ENCODE measurements at places on chromosomes 1 and 21.
A peak's percentile ranks its signal among the peaks of the same experiment; 100 is the strongest.

DNA sequence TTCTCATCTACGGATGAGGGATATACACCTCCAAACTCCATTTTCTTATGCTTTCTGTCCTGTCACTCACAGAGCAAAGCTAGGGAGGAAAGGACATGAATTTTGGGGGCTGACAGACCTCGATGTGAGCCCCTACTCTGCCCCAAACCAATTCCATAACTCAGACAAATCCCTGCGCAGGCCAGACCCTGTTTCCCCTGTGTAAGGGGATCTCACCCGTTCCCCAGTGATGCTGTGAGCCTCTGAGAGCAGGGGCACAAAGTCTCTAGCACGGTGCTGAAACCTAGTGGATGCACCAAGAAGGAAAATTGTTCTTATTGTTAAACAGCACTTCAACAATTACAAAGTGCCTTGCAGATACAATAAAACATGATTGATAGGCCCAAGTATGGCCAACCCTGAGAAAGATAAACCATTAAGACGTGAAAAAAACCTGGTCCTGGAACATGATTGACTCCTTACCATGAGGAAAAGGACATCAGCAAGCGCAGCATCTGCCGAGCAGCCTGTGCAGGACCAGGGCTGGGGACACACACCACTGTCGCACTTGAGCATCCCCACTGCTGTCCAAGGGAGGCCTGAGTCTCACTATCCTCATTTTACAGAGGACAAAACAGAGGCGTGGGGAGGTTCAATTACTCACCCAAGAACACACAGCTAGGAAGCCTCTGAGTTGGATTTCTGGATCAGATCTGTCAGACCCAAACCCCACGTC is 137.8 kb downstream of the GLIS1 start:
- no peak for DNase-seq

DNA sequence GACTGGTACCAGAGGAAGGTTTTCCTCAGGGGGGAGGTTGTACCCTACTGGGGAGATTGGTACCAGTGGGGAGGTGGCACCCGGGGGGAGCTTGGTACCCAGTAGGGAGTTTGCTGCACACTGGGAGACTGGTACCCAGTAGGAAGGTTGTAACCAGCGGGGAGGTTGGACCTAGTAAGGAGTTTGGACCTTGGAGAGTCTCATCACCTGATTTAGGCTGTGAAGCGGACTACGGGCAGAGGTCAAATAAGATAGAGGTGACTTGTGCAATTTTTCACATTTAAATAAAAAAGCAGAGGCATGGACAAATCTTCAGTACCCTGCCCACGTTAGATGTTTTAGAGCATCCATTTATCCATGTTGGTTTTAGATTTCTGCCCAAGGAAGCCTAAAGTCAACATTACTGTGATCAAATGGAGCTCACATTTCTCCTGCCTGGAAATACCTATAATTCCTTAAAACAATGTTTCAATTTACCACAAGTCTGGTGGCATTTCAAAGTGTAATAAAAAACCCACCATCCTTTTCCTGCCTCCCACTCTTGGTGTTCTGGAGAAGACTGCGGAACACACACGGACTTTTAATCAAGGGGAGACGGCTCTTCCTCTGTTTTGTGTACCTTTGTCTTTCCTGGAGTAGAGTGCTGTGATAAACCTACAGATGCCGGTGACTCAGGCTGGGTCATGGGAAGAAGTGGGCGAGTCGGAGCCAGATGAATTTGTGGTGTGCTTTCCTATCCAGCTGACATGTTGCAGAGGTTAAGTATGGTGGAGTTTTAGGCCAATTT is 36.2 kb upstream of the MRPS6 start:
- no peak for DNase-seq

GRCh38 chr21:33075128-33075527 is 5.2 kb downstream of the OLIG1 start:
- DNase-seq = no peak

- peak; percentile 92 for DNase-seq
Measured at GRCh38 chr1:27436204-27437159, 44.1 kb downstream of the GPR3 start.

GRCh38 chr1:94418664-94419655 is 771 bp downstream of the ABCD3 start:
- DNase-seq = peak; percentile 16

- DNase-seq = peak; percentile 43
Measured at GRCh38 chr1:14773396-14774025, 175.0 kb downstream of the KAZN start.

DNA sequence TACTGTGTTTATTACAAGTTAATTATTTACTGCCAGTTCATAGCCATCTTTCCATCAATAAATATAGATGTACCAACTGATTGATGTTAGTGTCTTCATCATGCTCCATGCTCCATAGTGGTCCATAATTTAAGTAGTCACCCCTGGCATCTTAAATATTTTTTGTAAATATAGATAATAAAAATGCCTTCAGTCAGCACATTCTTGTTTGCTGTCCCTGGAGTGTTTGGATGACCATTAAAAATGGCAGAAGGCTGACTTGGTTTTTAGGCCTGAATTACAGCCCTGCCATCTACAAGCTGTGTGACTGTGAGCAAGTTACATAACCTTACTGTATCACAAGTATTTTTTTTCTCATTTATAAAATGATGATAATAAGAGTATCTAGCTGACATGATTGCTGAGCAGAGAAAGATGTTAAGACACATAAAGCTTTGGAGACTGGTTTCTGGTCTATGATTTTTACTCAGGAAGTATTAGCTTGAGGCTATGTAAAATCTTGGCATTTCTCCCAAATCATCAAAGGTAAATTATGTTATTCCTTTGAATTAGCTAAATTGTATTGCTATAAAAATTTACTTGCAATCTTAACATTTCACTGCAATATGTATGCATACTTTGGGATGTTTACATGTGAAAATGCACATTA is 427.2 kb downstream of the USP25 start:
- DNase-seq = no peak

DNA sequence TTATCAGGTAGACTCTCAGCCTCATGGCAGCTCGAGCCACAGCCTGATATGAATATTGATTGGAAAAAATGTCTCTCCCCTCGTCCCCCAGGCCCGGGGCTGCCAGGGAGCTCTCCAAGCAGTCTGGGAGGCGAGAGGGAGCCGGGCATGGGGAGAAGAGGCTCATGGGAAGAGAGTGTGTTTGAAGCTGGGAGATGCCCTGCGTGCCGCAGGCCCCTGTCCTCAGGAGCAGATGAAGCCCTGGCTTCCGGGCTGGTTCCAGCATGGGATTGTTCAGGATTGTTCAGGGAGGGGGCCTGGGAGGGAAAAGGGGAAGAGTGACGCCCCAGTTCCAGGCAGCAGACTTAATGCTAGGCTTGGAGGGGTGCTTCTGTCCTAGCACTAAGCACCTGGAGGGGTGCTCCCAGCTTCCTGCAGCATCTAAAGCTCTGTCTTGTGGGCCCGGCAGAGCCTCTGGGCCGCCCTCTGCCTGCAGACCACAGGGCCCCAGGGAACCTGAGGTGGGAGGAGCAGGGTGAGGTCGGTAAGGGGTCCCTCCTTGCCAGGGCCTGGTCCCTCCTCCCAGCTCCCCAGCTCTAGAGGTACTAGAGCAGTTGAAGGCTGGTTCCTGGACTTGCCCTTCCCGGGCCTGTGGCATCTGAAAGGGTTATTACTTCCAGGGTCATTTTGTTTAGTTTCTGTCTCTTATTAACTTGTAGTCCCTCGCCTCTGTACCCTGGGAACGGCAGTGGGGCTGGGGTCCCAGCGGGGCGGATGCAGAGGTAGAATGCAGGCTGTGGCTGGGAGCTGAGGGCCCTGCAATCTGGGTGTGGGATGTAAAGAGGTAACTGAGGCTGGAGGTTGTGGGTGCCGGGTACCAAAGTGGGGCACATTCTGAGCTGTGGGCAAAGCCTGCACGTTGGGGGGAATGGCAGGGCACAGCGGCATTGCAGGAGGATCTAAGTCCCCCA is 334.8 kb upstream of the VAMP3 start:
- no peak for DNase-seq

DNA sequence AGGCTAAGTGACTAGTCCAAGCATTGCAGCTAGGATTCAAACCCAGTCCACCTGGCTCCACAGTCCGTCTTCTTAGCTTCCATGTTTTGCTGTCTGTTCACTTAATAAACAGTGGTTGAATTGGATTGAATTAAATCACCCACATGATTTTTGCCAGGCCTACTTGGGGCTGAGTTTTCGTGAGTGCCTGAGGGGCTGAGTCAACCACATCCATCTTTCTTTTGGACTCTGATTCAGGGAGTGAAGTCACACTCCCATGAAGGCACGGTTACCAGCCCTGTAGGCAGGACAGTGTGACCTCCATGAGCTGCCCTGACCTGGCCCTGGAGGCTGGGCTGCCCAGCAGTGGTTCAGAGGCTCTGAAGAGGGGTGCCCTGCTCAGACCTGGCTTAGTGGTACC is 123.7 kb downstream of the ACTL8 start:
- no peak for DNase-seq

DNA sequence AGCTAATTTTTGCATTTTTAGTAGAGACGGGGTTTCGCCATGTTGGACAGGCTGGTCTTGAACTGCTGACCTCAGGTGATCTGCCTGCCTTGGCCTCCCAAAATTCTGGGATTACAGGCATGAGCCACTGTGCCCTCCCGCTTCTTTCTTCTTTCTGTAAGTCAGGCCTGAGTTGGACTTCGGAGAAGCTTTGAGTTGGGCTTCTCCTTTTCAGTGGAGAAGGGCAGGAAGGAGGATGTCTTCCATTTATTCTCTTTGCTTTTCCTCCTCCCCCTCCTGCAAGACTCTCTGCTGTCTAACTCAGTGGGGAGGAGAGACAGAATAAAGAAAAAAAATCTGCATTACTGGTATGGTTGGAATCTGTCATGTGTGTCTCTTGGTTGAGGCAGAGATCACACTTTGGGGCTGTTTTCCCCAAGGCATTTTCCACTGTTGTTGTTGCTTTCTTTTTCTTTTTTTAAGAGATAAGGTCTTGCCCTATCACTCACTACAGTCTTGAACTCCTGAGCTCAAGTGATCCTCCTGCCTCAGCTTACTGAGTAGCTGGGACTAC is 13.2 kb upstream of the DEGS1 start:
- peak; percentile 38 for DNase-seq

- peak; percentile 58 for DNase-seq
Measured at GRCh38 chr1:17624611-17625233, 85.2 kb downstream of the ARHGEF10L start.

DNA sequence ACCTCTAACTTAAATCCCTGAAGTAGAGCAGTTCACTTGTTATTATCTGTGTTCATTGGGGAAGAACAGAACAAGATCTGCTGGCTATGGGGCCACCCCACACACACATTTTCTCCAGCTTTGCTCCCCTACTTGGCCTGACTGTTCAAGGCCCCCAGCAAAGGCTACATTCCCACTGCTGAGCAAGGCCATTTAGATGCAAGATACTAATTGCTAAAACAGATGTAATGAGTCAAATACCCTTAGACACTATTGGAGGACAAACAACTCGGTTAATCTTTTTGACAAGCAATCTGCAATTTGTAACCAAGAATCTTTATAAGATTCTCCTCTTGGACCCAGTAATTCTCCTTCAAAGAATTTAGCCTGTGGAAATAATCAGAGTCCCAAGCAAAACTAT is 67.7 kb downstream of the NAV1 start:
- DNase-seq = no peak

DNA sequence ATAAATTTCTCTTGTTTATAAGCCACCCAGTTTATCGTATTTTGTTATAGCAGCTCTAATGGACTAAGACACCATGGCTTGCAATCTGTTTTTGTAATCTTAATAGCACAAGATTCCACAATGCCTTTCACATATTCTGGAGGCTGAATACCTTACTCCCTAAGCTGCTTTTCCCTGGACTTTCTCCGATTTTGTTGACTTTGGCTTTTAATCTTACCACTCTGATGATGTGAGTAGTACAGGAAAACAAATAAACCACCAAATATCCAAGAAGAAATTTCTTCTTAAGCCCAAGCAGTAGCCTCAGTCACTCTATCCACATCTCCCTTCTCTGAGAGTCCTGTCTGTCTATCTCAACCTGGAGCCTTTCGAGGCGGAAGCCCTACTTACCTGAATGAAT is 838.6 kb downstream of the LTN1 start:
- no peak for DNase-seq

DNA sequence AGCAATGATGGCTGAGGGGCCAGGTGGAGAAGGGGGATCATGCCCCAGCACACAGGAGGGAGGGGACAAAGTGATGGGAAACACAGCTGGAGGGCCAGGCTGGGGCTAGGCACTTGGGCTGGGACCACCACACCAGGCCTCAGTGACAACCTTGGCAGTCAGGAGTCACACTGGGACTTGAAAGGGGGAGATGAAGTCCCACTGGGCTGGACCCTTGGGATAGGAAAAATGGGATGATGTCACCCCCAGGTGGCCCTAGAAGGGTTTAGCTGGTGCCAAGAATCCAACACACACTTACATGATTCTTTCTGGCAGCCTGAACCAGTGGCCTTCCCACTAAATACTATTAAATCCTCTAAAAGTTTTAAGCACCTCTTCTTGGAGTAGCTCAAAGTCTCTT is 17.1 kb downstream of the ZBTB17 start:
- no peak for DNase-seq

GRCh38 chr1:216346526-216346925 is 76.7 kb downstream of the USH2A start:
- DNase-seq = no peak

DNA sequence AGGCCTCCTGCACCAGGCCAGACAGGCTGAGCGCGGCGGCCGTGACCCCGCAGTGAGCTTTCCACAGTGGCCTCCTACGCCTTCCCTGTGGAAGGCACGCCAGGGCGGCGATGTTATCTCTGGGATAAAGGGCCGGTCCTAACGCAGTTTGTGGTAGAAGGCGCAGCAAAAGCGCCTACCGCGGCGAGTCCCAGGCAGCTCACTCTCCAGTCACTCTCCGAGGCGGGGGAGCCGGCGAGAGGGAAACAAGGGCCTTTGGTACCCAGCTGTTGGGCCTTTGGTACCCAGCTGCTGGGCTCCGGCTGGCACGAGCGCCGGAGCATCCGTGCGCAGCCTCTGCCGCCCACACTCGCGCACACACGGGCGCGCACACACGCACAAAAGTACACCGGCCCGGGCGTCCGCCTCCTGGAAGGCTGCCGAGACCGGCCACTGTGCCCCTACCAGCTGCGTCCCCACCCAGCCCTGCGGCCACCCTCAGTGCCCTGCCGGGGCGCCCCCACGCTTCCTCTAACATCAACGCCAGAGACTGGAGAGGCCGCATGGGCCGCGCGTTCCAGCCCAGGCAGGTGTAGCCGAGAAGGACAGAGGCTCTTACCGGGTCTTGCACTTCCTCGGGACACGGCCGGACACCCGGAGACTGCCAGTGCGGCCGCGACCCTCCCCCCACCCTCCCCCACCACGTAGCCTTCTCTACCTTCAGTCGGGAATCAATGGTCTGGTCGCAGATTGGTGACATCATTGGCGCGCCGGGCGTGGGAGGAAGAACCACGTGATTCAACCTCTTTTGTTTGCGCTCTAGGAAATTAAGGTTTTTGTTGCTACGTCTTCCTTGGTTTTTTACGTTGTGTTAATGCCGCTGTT is 19.5 kb upstream of the ADAR start:
- DNase-seq = peak; percentile 98
